ENCODE measurements at places on chromosomes 13 and 19.

DNA sequence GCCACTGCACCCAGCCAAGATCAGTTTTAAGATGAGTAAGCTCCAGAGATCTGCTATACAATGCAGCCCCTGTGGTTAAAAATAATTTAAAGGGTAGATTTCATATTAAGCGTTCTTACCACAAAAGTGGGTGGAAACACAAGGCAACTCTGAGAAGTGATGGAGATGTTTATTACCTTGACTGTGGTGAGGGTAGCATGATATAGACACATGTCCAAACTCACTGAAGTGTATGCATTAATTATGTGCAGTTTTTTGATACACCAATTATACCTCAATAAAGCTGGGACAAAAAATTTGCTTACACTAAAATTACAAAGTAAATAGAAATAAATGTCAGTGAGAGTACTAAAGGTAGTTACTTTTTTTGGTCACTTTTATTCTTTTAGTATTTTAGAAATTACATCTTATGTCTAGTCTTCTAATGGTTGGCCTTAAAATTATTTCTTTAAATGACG lies 696.5 kb downstream of the UQCRFS1 start:
- DNase-seq = no peak

- no peak for DNase-seq
These were observed at the start of gene TMC4 for GRCh38 chr19:54172471-54173358. Gene TMC4 (minus strand): TSS chr19:54173160. CDS start chr19:54173117, 43 bp downstream.

- DNase-seq = peak; percentile 92
These were observed at the start of gene PRKACA for GRCh38 chr19:14117668-14118164. Gene PRKACA (minus strand): TSS chr19:14117762. CDS start chr19:14117547, 215 bp downstream.

DNA sequence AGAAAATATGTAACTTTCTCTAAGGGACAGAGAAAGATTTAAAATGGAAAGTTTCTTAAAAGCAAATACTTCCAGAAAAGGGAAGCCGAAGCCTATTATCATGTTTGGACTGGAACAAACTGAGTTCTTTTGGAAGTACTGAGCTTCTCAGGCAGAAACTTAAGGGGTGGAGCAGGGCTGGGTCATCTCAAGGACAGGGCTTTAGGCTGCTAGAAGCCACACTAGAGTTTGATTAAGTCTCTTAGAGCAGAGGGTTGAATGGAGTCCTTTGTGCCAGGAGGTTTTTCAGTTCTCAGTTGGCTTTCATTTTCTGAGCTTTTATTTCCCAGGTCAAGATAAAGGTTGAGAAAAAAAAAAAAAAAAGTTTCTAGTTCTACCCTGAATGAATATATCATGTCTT lies 432.7 kb downstream of the SLITRK5 start:
- no peak for DNase-seq

- DNase-seq = no peak
These were observed 46.8 kb downstream of the PDCD5 start for GRCh38 chr19:32627714-32628270.

GRCh38 chr19:9671655-9672054 lies 3.2 kb downstream of the ZNF562 start:
- no peak for DNase-seq

DNA sequence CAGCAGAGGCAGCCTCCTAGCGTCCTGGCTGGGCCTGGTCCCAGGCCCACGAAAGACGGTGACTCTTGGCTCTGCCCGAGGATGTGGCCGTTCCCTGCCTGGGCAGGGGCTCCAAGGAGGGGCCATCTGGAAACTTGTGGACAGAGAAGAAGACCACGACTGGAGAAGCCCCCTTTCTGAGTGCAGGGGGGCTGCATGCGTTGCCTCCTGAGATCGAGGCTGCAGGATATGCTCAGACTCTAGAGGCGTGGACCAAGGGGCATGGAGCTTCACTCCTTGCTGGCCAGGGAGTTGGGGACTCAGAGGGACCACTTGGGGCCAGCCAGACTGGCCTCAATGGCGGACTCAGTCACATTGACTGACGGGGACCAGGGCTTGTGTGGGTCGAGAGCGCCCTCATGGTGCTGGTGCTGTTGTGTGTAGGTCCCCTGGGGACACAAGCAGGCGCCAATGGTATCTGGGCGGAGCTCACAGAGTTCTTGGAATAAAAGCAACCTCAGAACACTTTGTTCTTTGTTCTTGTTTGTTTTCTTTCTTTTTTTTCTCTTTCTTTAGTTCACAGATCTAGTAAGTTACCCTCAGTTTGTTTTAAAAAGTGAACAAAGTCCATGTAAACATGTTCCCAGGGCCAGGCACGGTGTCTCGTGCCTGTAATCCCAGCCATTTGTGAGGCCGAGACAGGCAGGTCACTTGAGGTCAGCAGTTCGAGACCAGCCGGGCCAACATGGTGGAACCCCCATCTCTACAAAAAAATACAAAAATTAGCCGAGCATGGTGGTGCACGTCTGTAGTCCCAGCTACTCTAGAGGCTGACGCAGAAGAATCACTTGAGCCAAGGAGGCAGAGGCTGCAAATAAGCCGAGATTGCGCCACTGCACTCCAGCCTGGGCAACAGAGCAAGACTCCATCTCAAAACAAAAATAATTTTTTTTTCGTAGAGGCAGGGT lies 10.2 kb downstream of the ANGPTL4 start:
- no peak for DNase-seq

- DNase-seq = no peak
These were observed 19.9 kb upstream of the CACTIN start for GRCh38 chr19:3646336-3647092.

- DNase-seq = no peak
These were observed 424.2 kb downstream of the KCTD12 start for GRCh38 chr13:76461999-76462398.

DNA sequence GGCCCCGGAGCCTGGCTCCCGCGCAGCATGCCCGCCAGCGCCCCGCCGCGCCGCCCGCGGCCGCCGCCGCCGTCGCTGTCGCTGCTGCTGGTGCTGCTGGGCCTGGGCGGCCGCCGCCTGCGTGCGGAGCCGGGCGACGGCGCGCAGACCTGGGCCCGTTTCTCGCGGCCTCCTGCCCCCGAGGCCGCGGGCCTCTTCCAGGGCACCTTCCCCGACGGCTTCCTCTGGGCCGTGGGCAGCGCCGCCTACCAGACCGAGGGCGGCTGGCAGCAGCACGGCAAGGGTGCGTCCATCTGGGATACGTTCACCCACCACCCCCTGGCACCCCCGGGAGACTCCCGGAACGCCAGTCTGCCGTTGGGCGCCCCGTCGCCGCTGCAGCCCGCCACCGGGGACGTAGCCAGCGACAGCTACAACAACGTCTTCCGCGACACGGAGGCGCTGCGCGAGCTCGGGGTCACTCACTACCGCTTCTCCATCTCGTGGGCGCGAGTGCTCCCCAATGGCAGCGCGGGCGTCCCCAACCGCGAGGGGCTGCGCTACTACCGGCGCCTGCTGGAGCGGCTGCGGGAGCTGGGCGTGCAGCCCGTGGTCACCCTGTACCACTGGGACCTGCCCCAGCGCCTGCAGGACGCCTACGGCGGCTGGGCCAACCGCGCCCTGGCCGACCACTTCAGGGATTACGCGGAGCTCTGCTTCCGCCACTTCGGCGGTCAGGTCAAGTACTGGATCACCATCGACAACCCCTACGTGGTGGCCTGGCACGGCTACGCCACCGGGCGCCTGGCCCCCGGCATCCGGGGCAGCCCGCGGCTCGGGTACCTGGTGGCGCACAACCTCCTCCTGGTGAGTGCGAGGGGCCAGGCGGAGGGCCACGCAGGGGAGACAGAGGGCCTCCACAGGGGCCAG lies at the start of gene KL:
TSS of gene KL (plus strand) at position 10 of the 909 bp plus-strand sequence. CDS start at position 28, 18 bp downstream.
- no peak for DNase-seq

DNA sequence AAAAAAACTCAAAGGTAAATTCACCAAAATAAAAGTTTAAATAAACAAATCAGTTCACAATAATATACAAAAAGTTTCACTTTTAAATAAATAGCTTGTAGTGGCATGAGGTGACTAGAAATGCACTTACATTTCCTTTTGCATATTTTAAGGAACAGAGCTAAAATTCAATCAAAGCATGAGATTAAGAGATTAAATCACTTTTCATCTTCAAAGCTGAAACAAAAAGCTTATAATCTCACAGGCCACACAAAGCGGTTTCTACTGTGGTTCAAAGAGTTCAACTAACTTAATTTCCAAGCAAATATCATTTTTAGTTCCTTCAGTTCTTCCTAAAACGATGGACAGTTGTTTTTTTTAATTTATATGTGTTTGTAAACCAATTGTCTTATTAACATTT lies 38.9 kb downstream of the TSC22D1 start:
- no peak for DNase-seq

GRCh38 chr19:46471116-46471733 lies at the start of gene PNMA8A:
Gene PNMA8A (minus strand): TSS chr19:46471563. CDS start chr19:46471035, 528 bp downstream.
- DNase-seq = no peak

DNA sequence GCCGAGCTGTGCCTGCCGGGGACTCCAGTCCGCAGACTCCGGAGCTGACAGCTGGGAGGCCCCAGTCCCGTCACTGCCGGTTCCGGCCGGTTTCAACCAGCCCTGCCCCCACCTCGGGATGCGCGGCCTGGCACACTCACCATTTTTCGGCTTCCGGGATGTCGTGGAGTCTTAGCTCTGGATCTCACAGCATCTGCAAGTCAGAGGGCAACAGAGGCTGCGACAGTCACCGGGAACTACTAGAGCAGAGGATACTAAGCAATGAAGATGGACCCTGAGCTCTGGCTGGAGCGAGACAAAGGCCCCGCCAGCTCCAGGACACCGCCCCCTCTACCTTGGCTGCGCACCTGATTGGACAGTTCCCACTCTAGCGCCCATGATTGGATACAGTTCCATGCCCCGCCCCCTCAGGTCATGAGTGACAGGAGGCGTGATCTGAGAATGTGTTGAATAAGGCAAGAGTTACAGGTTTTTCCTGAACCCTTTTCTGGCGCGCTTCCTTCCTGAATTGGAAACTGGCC lies at the start of gene ZNF682:
TSS of gene ZNF682 (minus strand) at position 303 of the 521 bp plus-strand sequence. CDS start at position 143, 160 bp downstream.
- DNase-seq = peak; percentile 70

DNA sequence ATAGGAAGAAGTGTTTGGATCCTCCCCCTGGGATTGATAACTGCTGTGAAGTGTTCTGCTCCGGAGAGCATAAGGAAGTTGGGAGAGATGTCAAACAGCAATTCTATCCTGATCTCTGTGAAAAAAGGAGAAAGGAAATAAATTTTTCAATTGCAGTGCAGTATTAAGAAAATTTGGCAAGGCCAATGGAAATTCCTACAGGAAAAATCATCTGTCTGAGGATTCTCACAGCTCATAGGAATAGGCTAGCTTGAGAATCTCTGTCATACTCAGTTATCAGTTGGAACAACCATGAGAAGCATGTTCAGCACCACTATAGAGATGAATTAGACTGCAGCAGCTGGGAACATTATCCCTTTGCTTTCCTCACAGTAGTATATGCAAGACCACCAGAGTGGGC lies 1238.9 kb upstream of the MIR17HG start:
- no peak for DNase-seq

- DNase-seq = no peak
These were observed 250.9 kb upstream of the HTR2A start for GRCh38 chr13:47147812-47148119.

GRCh38 chr13:48817166-48817802 lies 158.4 kb upstream of the FNDC3A start:
- no peak for DNase-seq

GRCh38 chr13:88000239-88000638 lies 329.1 kb downstream of the SLITRK5 start:
- no peak for DNase-seq

DNA sequence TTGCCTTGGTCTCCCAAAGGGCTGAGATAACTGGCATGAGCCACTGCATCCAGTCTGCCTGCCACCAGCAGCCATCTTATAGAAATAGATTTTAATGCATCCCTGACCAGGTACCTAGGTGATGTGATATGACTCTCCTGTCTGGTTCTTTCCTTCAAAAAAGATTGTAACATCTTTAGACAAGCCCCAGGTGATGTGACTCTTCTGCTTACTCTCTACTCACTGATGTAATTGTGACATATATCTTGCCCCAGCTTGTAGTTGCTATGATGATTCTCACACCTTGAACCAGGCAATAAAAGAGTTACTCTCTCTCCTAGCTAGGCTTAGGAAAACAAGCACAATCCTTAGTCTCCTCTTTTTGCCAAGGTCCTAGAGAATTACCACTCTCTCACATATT lies 30.6 kb upstream of the ZNF681 start:
- DNase-seq = no peak

DNA sequence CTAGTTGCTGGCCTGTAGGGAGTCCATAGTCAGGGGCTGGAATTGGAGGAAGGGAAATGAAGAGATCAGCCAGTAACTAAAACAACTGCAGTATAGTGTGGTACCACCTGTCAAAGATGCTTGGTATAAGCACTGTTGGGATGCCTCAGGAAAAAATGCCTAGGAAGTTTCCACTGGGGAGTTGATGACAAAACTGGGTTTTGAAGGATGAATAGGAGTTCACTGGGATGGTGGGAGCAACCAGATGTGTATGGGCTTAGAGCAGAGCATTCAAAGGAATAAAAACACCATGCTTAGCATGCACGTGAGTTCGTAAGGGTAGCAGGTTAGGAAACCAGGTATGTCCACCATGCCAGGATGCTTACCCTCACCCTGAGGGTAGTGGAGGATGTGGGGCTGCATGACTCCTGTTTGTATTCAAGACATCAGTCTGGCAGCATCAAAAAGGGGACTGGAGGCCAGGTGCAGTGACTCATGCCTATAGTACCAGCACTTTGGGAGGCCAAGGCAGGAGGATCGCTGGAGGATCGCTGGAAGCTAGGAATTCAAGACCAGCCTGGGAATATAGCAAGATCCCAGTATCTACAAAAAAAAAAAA lies 7.1 kb downstream of the CATSPERD start:
- DNase-seq = no peak

GRCh38 chr13:28755546-28755870 lies 36.7 kb upstream of the SLC46A3 start:
- no peak for DNase-seq

DNA sequence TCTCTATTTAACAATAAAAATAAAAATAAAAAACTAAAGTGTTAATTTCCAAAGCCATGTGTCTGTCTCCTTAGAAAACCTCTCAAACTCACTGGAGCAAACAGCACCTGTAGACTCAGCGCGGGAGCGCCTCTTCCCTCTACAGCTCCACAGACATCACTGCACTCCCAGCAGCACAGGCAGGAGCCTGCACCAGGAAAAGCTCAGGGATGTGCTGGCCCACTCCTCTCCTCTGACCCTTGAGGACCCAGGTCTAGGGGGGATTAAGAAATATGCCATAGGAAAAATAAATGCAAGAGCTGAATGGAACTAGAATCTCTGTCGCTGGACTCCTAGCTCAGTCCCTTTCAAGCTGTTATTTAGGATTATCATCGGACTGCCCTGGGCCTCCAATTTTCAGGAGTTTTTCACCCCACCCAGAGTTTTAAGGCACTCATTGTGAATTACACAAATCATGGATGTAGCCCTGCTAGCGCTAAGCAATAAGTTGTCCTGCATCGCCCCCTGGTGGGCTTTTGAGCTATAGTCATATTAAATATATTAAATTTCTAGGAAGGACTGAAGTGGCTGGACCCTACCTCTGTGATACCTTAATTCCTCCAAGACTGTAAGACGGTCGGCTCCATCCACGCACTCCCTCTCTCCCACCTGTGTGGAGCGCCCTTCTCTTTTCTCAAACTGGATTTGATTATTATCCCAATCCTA lies 333.9 kb downstream of the UQCRFS1 start:
- peak; percentile 24 for DNase-seq

- DNase-seq = no peak
These were observed 202.3 kb downstream of the NBEA start for GRCh38 chr13:35144166-35144890.

GRCh38 chr13:63425131-63425530 lies 2009.5 kb upstream of the PCDH20 start:
- no peak for DNase-seq

GRCh38 chr19:9995084-9995483 lies 15.2 kb downstream of the COL5A3 start:
- DNase-seq = no peak

- no peak for DNase-seq
These were observed 68.6 kb upstream of the MIR17HG start for GRCh38 chr13:91278888-91279287.

- DNase-seq = no peak
These were observed 6.6 kb upstream of the IFI30 start for GRCh38 chr19:18167011-18167410.
